Foreskin keratinocyte (primary cell): ENCODE measurements at places on chromosomes 6 and 20. TPM values are rescaled to one million over a fixed set of nuclear protein-coding genes. Genes with fewer than 3 reads are reported as not detected.

The ULBP1 gene
- 1.9 and 6.4 TPM in 2 replicates for total RNA-seq

The CD83 gene
- total RNA-seq, result 8.0 and 8.9 TPM in 2 replicates

The SNAP25 gene
- not detected in 2 replicates for total RNA-seq

The CALHM4 gene
- 0.10 and 0.18 TPM in 2 replicates for total RNA-seq

The DEF6 gene
- total RNA-seq, result 25.6 and 28.7 TPM in 2 replicates

The MYB gene
- total RNA-seq, result 0.34 and 0.42 TPM in 2 replicates

The FGD2 gene
- 0.07 and 0.14 TPM in 2 replicates for total RNA-seq
